ENCODE measurements at places on chromosomes 6 and 20.

DNA sequence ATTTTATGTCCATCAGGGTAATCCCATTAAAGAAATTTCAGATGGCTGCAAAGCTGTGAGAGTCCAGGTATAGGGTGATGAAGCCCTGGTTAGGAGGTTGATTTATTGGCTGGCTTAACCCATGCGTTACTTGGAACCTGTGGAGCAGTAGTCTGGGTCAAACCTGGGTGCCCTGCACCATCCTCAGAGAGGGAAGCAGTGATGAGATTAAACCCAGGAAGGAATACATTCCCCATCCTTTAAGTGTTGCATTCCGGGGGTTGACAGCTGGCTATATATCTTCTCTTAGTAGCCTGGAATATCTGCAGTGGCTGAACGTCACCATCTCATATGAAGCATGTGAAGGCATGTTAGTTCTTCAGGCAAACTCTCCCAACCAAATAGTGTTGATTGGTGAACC is 44.9 kb upstream of the JAG1 start:
- no peak for DNase-seq

- no peak for DNase-seq
These were observed 49.8 kb downstream of the RNASET2 start for GRCh38 chr6:166906376-166907044.

GRCh38 chr20:16828666-16829305 is 80.6 kb downstream of the OTOR start:
- no peak for DNase-seq

GRCh38 chr6:40965046-40965445 is 74.0 kb downstream of the UNC5CL start:
- DNase-seq, result no peak

DNA sequence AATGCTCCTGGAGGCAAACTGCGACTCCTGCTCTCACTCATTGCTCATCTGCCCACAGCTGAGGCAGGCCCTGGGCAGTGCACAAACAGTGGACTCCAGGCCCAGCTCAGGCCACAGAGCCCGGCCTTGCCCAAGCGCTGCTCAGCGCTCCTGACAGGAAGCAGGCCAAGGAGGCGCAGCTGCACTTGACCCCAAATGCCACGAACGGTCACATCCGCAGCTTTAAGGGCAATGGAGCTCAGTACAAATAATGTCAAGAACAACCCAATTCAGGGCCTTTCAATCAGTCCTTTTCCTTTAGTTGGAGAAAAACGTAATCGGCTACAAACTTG is 33.8 kb downstream of the RRBP1 start:
- no peak for DNase-seq

DNA sequence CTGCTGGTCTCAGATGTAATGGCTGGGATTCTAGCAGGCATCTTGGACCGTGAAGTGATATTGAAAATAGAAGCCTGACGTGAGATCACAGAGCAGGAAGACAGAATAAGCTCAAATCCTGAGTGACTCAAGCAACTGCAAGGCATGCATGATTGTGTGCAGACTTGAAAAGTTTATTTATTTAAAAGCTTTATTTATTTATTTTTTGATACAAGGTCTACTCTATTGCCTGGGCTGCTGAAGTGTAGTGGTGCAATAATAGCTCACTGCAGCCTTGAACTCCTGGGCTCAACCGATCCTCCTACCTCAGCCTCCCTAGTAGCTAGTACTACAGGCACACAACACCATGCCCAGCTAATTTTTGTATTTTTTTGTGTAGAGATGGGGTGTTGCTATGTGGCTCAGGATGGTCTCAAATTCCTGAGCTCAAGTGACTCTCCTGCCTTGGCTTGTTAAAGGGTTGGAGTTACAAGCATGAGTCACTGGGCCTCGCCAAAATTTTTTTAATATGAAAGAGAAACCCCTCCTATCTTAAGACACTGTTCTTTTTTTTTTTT is 40.1 kb upstream of the RNF144B start:
- no peak for DNase-seq

GRCh38 chr6:390914-391558 is 516 bp upstream of the IRF4 start:
- DNase-seq, result peak; percentile 46

DNA sequence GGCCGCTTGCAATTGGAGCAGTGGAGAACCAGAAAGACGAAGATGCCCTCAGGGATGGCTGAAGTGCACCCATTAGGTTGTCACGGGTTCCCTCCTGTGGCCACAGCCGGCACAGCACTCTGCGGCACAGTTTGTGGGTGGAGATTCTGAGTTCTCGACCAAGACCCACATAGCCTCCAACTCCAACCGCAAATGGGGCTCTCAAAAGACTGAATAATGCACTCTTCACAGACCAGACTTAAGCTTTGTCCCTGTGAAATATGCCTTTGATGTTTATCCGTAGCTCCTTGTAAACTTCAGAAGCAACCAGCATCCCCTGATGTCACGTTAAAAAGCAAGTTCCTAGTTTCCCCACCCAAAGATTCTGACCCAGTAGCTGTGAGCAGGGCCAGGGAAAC is 934 bp upstream of the CST9 start:
- DNase-seq, result peak; percentile 33

DNA sequence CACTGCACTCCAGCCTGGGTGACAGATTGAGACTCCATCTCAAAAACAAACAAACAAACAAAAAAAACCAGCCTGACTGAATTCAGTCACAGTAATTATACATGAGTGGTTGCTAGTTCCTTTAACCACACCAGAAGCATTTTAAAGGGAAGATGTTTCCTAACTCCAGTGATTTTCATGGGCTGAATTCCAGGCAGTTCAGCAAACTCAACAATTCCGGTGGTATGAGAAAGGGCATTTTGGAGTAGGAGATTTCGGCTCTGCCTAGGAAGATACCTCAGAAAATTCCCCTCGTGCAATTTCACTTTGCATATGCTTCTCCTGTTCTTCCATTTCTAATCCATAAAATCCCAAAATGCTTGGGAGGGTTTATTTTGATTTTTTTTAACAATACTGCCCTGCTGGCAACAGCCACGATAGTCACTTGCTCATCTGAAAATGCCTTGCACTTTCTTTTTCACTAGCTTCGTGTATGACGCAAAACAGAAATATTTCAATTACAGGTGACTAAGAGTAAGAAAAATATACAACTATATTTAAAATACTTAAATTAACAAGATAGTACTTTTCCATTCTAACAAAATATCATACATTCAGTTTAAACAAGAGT is 48.3 kb upstream of the IPCEF1 start:
- no peak for DNase-seq

DNA sequence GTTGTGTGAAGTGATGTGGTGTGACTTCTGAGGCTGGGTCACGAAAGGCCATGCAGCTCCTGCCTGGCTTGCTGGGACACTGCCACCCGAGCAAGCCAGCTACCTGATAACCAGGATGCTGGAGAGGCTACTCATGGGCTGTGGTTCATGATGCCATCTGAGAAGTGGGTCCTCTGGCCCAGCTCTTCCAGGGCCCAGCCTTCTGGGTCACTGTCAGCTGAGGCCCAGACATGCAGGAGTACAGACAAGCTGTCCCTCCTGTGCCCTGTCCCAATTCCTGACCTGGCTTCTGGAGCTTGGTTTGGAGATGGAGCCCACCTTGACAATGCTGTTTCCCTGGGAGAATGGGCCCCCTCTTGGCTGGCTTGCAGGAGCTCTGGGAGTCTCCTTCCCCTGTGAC is 87.0 kb downstream of the DHX35 start:
- no peak for DNase-seq

GRCh38 chr20:16474363-16474762 is 98.9 kb downstream of the KIF16B start:
- DNase-seq, result no peak

DNA sequence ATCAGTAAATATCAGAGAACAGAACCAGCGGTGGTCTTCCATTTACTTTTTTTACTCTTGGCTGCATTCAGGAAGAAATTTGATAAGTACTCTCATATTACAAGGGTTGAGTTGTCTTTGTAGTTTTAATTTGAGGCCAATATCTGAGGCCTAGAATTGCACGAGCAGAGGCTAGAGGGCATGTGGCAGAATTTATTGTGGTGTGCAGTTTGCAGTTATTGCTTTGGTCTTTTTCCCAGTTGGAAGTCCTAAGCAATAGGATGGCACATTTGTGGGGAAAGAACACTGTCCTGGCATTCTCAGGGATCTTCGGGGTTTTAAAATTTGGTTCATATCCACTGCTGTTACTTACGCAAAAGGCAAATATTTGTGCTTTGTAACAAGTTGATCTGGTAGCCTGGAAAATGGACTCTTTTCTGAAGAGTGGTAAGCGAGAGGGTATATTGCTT is 66.0 kb downstream of the CTNNBL1 start:
- no peak for DNase-seq

DNA sequence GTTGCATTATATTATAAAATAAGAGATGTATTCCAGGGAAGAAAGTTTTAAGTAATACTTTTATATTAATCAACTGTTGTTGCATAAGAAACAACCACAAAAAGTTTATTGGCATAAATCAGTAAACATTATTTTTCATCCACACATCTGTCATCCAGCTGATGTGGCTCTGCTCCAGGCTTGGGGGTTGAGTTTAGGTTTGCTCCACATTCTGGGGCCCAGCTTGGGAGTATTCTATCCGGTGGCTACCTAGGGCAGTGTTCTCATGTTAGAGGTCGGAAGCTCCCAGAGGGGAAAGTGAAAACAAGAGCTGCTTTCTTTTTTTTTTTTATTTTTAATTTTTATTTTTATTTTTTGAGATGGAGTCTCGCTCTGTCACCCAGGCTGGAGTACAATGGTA is 728.4 kb upstream of the FLRT3 start:
- no peak for DNase-seq

DNA sequence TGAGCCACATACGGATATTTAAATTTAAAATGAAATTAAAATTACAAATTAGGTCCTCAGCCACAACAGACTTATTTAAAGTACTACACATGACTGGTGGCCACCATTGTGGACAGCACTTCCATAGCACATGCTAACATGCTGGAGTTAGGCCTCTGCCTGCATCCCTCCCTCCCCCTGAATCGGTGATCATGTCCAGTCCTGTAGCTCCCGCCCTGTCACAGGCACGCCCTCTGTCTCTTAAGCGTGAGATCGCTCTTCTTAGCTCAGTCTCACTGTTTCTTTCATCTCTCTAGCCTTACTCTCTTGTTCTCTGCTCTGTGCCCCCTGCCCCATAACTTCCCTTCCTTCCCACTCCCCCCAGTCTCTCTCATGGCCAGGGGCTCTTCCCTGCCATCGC is 28.9 kb downstream of the ELMO2 start:
- DNase-seq, result no peak

GRCh38 chr6:126747728-126748540 is 370.5 kb upstream of the RSPO3 start:
- no peak for DNase-seq

GRCh38 chr6:121593011-121593641 is 157.7 kb downstream of the GJA1 start:
- no peak for DNase-seq

GRCh38 chr6:165721356-165721755 is 58.3 kb upstream of the PDE10A start:
- DNase-seq, result no peak

DNA sequence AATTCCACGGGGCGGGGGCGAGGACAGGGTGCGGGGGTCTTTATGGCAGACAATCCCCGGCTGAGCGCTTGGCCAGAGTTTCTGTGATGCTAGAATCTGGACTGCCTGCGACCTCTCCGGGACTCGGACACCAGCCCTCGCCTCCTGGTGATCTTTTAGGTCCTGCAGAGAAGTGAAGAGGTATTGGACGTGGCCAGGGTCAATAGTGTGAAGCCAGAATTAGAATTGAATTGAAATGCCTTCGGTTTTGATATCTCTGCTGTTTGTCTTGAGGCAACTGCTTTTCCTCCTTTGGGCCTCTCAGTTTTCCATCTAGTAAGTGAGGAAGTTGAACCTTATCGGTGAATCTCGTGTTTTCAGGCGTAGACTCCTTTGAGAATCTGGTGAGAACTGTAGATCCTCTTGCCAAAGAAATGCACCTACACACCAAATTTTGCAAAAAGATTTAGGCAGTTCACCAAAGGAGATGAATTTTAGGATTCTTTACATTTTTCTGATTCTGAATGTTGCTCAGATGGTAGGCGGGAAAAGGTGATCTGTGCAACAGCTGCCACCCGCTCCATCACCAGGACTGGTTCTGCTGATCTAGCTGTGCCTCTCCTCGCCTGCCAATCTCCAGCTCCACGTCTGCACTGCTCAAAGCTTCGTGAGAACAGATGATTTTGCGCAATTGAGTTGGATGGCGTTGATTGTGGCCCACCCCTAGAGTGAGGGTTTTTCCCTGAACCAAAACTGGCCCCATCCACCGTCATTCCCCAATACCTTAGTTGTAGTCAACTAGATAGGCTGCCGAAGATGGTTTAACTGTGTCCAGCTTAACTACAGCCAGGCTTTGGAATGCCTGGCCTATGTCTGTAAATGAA is 837 bp upstream of the OSER1 start:
- no peak for DNase-seq

DNA sequence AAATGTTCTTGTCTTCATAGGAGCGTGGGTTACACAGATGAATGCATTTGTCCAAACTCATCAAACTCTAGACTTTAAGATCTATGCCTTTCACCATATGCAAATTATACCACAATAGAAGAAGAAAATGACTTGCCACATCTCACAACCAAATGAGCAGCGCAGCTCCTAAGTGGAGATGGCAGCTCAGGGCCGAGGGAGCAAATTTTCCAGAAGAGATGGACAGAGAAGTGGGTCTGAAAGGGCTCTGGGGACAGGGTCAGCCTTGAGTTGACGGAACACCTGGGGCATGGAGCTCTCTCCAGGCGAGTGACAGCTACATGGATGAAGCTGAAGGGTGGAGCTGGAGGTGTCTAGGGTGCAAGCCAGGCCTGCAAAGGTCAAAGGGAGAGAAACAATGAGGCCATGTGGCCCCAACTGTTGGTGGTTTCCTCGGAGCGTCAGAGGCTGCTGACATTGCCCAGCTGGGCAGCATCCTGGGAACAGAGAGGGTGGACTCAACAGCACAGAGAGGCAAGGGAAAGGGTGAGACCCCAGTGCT is 228.3 kb downstream of the NRN1 start:
- DNase-seq, result no peak

GRCh38 chr6:119395192-119395591 is 45.6 kb upstream of the MAN1A1 start:
- no peak for DNase-seq
